ENCODE measurements at places on chromosomes 5 and 9.

DNA sequence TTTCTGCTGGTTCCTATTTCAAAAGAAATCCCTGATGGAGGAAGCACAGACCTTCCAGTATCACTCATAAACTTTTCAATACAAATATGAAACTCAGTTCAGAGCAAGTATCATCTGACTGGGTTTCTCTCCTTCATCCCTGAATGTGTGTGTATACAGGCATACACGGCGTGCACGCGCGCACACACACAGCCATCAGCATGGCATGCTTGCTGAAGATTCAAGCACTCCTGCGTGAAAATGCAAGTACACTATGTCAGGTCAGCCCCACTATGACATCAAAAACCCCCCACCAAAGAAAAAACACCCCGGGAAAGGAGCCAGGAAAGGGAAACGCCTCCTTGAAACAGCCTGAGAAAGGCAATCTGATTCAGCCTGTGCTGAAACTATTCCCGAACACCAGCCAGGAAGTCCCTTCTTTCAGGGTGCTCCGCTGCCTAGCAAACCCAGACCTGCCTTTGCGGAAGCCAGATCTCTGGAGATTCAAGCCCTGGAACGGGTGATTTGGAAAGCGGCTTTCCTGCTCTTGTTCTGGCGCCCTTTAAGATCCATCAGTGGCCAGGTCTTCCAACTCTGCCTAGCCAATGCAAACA, 831 bp downstream of the KLHL3 start:
- no peak for DNase-seq

DNA sequence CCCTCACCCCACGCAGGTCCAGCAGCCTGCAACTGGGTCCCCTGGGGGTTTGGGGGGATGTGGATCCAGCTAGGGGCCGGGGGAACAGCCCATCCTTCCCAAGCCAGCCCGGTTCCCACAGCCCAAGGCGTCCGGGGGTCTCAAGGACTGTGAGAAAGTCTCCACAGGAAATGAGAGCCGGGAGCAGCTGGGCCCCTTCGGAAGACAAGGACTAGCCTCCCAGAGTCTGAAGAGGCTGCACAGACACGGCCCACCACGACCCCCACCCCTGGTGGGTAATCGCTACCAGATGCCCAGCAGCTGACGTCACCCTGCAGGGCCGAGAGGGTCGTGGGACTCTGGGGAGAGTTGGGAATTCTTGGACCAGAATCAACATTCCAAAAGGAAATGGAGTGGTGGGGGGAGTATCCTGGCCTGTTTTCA, 10.5 kb downstream of the SH2D3C start:
- no peak for DNase-seq

GRCh38 chr9:21542787-21543186, 60.7 kb upstream of the IFNE start:
- no peak for DNase-seq

- DNase-seq, result no peak
Observed at GRCh38 chr5:37875051-37875787, 35.4 kb upstream of the GDNF start.

DNA sequence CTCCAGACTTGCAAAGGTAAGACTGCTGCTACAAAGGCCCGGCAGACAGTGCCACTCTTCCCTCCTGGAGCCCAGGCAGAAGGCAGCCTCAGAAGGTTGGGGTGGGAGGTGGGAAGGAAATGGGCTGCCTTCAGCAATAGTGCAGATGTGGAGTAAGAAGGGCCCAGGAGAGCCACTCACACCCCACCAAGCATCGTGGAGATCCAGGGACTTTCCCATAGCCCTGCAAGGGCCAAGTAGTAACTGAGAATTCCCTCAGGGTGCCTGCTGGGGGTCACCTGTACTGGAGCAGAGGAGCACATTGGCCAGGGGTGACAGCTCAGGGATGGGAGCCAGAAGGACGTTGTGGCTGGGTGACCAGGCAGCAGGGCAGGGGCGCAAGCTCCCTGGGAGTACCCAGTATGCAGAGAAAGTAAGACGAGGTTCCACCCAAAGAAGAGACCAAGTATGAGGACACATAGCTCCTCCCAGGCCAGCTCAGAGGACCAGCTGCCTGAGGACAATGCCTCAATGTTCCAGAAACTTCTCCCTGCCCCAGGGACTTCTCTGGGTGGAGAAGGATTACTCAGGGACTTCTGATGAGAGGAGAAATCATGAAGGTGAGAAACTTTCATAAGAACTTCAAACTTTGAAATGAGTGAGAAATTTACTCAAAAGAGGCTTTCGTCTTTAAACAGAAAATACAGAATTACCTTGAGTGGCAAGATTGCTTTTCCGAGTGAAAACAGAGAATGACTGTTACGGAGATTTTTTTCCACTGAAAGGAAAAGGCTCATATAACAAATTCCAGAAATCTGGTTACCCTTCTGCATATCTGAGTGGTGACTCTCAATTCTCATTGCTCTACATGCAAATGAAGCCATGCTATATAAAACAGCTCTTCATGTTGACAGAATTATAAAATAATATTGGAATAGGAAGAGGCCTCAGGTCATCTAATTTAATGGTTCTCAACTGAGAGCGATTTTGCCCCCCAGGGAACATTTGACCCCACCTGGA, 87.9 kb upstream of the TRIO start:
- no peak for DNase-seq

- no peak for DNase-seq
Observed at GRCh38 chr5:181109489-181110013, 21.4 kb downstream of the OR2V1 start.

GRCh38 chr5:147522435-147522834, 12.6 kb upstream of the DPYSL3 start:
- no peak for DNase-seq

All from globus pallidus (tissue), 1 donor.